ENCODE measurements at places on chromosomes 5 and 9. TPM values are rescaled to one million over a fixed set of nuclear protein-coding genes. Genes with fewer than 3 reads are reported as not detected.

- no peak for DNase-seq
Measured at GRCh38 chr9:23682352-23682751, 143.7 kb downstream of the ELAVL2 start.

The LRRC14B gene
- total RNA-seq, result not detected

The TEX48 gene
- not detected for total RNA-seq

DNA sequence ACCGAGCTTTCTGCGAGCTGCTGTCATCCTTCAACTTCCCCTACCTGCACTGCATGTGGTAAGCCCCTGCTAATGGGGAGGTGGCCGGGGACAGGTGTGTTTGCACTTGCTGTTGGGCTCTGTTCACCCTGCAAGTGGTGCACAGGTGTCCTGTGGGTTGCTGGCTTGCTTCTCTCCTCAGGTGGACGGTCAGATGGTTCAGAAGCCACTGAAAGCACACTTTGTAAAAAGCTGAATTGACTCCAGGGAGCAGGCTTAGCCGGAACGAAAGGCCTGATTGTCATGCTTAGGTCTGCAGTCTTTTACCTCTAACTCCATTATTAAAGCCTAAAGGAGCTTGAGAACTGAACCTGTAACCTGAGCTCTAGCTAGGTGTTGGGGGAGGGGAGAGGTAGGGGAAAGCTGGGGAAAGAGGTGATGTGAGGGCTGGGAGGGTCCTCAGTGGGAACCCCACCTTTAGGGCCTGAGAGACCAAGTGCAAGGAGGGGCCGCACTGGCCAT, 37.6 kb downstream of the ACER2 start:
- no peak for DNase-seq

The RORB gene
- not detected for total RNA-seq

DNA sequence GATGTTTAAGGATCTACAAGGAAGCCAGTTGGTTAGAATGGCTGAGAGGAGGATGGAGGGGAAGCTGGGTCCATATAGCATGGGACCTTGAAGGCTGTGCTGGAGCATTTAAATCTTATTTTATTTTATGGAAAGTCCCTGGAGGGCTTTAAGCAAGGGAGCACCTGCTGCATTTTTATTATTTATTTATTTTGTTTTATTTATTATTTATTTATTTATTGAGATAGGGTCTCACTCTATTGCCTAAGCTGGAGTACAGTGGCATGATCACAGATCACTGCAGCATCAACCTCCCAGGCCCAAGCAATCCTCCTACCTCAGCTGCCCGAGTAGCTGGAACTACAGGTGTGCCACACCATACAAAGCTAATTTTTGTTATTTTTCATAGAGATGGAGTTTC, 4.9 kb upstream of the MVB12B start:
- DNase-seq, result no peak

GRCh38 chr9:113540466-113540865, 76.9 kb downstream of the RGS3 start:
- DNase-seq, result no peak

The LCN6 gene
- not detected for total RNA-seq

GRCh38 chr5:110441035-110441434, 285.4 kb downstream of the TMEM232 start:
- peak; percentile 47 for DNase-seq

- no peak for DNase-seq
Measured at GRCh38 chr9:135879237-135879601, 28.1 kb downstream of the CAMSAP1 start.

DNA sequence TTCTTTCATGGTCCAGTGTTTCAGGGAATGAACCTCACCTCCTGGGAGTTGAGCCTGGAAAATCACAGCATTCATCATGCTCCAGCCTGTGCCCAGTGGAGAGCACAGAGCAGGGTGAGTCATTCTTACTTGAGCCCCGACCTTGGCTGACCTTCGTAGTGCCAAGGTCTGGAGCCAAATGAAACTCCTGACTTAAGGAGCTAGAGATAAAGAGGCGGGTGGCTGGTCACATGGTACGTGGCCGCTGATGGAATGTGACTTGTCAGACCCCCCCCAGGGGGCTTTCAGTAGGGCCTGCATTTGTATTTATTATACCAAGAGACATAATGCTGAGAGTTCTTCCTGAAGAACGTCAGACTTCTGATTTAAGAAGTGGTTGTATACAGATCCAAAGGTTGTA, 15.0 kb upstream of the PIP5K1B start:
- no peak for DNase-seq

DNA sequence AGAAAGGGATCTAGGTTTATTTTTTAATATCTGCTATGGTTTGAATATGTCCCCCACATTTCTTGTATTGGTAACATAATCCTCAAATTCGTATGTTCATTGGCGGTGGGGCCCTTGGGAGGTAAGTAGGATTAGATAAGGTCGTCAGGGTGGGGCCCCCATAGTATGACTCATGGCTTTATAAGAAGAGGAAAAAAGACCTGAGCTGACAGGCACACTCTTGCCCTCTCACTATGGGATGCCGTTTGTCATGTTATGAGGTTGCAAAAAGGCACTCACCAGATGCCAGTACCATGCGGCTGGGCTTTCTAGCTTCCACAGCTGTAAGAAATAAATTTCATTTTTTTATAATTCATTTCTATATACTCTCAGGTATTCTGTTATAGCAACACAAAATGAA, 67.3 kb upstream of the SGCD start:
- no peak for DNase-seq

DNA sequence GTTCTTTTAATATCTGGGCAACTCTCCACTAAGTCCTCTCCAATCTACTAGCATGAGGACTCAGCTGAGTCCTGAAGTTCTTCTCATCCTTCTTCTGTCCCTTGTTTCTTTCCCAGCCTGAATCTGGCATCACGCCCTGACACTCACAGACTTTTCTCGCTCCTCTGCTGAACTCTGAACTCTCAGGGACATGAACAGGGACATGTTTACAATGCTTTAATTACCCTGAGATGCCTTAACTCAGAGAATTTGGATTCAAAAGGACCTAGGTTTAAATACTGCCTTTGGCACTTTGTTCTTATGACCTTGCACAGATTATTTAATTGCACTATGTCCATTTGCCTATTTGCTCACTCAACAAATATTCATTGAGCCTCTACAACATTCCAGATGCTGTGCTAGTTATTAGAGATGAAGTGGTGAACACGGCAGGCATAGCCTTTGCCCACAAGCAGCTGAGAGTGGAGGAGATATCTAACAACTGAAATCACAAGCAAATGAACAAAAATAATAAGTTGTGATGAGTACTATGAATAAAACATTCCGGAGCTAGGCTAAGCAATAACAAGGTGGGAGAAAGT, 106.0 kb downstream of the ADRB2 start:
- no peak for DNase-seq

The TJP2 gene
- total RNA-seq, result 519 TPM

- peak; percentile 33 for DNase-seq
Measured at GRCh38 chr5:97243353-97243752, 60.3 kb upstream of the RIOK2 start.

DNA sequence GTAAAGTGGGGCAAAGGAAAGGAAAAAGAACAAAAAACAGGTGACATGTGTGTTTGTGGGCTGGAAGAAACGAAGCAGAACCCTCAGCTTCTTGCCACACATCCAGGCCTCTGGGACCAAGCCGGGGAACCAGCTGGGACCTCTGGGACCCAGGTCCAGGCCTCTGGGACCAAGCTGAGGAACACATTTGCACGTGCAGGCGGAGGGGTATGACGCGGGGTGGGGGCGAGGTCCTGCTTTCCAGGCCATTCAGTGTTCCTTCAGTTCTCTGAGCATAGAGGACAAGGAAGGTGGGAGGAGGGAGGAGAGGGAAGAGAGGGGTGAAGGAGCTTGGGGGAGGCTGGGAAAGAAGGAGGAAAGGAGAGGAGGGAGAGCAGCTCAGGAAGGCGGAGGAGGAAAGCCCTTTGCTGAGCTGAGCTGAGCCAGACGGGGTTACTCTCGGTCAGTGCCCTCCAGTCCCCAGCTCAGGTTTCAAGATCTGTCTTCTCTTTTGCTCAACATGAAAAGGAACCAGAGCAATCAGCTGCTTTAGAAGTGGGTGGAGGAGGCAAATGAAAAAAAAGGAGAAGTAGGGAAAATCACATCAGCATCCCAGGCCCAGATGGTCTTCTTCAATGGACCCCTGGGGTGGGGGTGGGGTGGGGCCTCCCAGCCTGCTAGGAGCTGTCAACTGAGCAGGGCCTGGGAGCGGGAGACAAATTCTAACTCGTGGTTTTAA, 59.1 kb downstream of the ABCA1 start:
- DNase-seq, result peak; percentile 63

- no peak for DNase-seq
Measured at GRCh38 chr5:42552597-42552996, 129.4 kb downstream of the GHR start.

GRCh38 chr5:32615236-32615635, 29.9 kb downstream of the SUB1 start:
- DNase-seq, result no peak

- no peak for DNase-seq
Measured at GRCh38 chr5:94595281-94595840, 23.0 kb downstream of the KIAA0825 start.

DNA sequence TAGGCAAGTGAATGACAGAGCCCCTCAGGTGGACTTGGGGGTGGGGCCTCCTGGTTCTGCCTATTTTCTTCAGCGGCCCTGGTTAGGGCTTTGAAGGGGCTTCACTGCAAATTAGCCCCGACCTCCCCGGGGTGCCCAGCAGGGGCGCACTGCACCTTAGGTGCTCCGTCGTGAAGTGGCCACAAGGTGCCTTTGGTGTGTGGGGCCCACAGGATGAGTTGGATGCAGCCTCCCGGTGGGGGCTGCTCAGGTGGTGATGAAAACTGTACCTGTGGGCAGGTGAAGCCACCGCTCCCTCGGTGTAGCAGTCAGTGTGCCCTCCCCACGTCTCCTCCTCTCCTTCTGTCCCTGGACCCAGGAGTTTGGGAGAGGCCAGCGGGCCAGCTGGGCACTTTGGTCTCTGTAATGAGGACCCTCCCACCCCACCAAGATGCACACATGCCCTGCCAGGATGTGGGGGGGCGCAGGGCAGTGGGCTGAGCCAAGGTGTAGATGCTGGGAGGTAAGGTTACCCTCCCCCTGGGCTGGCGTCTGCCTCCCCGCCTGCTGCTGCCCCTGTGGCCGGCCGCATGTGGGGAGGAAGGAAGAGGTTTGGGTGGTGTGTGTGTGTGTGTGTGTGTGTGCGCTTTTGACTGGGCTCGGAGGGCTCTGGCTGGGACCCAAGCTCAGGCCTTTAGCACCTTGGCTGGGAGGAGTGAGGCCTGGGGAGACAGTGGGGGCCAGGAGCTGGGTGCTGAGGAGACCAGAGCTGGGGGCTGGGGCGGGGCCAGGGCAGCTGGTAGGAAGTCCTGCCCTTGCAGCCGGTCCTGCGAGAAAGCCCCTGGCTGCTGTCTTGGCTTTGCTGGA, 55.6 kb downstream of the RXRA start:
- peak; percentile 54 for DNase-seq

DNA sequence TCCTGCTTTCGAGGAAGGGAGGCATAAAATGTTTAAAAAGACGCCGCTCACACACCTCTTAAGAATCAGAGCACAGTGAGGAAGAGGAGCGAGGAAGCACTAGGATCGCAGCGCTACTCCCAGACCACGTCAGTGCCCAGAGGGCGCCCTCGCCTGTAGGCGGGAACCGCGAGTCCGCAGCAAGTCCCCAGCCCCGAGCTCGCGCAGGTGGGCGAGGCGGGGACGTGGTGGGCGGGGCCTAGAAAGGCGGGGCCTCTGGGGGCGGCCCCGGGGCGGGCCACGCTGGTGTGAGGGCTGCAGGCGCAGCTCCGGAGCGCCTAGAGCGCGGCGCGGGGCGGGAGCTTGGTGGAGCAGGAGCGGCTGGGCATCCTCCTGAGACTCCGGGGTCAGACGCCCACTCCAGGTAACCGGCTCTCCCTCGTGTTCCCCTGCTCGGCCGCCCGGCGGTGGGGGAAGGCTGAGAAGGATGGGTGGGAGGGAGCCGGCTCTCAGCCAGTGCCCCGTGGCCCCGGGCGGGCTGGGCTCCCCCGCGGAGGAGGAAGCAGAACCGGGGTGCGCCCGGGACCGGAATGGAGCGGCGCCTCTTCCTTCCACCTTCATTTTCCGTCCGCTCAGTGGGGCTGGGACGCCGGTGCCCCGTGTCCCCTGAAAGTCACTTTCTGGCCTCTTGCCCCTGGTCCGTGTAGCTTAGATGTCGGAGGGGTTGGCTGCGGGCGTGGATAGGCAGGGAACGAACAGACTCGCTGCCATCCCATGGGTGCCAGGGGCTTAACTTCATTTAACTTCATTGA, at the start of gene GCNT1:
Gene GCNT1 (plus strand): TSS at position 280 of the 791 bp plus-strand sequence. CDS start 43,200 bp downstream, outside the sequence.
- DNase-seq, result peak; percentile 73

The TAF11L11 gene
- total RNA-seq, result not detected

- no peak for DNase-seq
Measured at GRCh38 chr9:73371801-73372200, 220.1 kb downstream of the ANXA1 start.

DNA sequence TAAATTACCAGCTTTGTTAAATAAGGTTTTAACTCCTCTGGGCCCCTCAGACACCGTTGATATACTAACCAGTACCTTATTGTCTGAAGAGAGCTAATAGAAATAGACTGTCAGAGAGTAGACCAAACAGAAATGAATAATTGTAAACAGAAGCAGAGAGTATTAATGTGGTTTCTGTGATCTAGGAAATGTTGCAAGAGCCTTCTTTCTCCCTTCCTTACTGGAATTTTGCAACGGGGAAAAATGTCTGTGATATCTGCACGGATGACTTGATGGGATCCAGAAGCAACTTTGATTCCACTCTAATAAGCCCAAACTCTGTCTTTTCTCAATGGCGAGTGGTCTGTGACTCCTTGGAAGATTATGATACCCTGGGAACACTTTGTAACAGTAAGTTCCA, 5.1 kb downstream of the TYRP1 start:
- DNase-seq, result no peak

DNA sequence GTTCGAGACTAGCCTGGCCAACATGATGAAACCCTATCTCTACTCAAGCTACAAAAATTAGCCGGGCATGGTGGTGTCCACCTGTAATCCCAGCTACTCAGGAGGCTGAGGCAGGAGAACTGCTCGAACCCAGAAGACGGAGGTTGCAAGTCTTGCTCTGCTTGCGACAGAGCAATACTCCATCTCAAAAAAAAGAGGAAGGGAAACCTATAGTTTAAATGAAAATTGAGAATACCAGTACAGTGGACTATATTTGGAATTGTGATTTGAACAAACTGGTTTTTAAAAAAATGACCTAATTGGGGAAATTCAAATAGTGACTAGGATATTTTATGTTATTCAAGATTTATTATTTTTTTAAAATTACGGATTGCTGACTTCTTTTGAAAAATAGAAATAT, 33.2 kb downstream of the DIAPH1 start:
- no peak for DNase-seq

The MYMK gene
- not detected for total RNA-seq

The HTR4 gene
- 0.15 TPM for total RNA-seq

DNA sequence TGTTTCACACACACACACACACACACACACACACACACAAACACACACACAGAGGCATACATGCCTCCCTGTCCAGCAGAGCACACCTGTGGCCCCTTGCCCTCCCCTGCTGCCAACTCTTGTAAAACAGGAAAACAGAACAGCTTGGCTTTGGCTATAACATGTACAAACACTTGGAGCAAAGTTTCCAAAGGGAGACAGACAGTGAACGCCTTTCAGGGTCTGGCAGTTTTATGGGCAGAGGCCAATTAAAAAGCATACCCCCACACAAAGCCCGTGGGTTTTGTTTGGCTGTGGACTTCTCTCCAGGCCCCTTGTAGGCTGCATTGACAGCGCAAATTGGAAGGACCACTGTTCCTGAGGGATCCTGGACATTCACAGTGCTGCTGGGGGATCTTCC, 265.6 kb downstream of the PAPPA start:
- no peak for DNase-seq

All from HT-29 (cell line).